Activated T-cell treated with anti-CD3 and anti-CD28 coated beads for 24 hours (primary cell): ENCODE measurements at places on chromosomes 2 and 18.

DNA sequence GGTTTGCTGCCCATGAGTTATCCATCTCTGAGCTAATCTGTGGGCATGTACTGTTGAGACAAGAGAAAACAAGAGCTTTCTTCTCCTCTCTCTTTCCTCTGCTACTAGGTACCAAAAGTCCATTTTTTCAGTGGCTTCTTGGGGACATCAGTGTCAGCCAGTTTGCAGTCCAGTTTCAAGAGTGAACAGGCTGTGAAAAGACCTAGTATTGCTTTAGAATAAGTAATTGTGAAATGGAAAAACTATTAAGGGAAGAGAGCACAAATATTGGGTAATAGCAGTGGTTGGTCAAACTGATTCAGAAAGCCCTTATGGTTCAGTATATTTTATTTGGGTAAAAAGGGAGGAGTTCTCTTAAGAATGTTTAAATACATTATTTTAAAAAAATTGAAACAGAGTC is 33.0 kb upstream of the MEP1B start:
- DNase-seq: no peak

DNA sequence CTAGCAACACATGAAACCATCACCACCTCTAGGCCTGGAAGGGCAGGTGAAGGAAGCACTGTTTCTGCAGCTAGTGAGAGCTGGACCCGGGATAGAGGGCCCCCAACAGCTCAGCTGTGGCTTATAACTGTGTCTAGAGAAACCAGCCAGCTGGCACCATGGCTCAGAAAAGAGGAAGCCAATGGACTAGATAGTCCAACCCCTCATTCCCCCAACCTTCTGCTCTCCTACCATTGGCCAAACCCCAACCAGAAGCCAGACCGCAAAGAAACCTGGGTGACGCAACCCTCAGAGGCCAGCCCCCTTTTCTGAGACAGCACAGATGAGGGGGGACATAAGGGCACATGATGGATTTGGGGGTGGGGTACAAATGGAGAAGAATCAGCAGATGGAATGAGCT is 24.3 kb downstream of the SMYD1 start:
- DNase-seq: no peak

DNA sequence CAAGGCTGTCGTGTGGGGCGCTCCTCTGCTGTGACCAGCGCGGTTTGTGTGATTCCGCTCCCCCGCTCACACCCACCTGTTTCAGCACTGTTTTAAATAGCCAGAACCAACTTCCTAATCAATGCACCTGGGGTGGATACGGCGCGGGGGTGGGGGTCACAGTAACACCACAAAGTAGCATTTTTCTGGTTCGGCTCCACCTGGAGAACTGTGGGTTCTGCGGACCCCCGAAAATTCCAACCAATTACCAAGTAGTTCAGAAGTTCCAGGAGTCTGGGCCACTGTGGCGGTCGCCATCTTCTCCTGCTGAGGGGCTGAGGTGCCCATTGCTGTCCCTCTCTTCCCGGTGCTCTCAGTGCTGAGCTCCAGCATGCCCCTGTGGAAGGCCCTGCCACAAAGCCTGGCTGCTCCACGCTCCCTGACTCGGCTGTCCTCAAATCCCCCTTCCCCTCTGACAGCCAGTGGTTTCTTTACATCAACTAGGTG is 79.4 kb downstream of the GFPT1 start:
- no peak for DNase-seq

DNA sequence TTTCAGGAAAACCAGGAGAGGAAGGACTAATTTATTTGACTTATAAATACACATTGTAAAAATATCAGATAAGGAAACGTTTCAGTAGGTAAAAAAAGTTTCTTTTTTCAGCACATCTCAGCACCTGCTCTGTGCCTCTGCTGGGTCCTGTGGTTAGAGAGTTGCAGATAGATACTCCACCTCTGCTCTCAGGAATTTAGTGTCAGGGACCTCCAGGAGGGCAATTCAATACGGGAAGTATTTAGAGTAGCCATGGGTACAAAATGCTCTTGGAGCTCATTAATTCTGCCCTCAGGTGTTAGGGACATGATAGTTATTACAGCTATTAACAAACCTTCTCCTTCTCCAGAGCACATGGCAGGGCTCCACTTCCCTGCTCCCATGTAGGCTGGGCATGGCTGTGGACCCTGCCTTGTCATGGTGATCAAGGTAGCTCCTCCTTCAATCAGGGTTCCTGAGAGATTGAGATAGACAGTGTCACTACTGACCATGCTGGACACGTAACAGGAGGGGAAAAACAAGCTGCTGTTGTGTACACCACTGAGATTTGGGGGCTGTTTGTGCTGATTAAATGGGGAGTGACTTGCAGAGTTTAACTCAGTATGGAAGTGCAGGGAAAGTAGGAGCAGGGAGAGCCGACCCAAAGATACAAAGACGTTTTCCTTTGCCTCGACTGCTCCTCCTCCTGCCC is 185.6 kb upstream of the COPS8 start:
- no peak for DNase-seq

DNA sequence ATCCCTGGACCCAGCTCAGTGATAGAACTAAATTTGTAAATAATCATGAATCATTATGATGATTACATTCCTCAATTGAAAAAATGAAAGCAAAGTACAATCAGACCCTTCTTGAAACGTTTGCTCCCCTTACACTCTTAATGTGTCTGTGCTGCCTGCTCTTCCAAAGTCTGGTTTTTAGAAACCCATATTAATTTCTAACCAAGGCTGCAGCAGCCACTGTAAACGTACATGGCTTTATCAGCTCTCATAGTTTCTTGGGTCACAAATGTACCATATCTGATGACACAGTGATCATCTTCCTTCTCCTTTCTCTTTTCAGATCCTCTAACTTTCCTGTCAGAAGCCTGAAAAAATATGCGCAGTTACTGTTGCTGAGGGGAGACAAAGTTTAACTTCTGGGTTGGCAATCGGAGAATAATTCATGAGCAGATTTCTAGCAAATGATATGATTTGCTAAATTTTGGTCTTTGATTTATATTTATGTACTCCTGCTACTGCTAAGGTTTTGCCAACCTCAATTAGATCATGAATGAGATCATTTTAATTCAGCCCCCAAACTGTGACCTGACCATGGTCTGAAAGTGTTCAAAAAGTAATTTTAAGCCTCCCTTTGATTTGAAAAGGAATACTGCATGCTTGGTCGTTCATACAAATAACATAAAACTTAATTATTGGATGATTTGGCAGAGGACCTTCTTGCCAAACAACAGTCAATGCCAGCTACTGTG is 12.3 kb downstream of the ZEB2 start:
- no peak for DNase-seq

DNA sequence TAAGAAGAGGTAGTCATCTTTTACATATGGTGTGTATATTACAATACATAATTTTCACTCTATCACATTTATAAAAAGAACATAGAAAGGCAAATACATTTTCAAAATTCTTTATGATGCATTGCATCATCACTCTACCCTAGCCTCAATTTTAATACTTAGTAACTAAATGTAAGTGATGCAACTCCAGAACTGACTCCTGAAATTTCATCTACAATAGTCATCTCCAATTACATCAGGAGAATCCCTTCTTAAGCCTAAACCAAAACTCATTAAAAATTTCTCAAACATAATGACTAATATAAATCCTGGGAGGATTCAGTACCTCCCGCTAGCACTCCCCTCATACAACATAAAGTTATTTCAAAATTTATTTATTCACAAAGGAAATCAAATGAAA is 15.9 kb downstream of the TMX3 start:
- DNase-seq: no peak

GRCh38 chr2:128772671-128773070 is 454.0 kb upstream of the HS6ST1 start:
- no peak for DNase-seq

DNA sequence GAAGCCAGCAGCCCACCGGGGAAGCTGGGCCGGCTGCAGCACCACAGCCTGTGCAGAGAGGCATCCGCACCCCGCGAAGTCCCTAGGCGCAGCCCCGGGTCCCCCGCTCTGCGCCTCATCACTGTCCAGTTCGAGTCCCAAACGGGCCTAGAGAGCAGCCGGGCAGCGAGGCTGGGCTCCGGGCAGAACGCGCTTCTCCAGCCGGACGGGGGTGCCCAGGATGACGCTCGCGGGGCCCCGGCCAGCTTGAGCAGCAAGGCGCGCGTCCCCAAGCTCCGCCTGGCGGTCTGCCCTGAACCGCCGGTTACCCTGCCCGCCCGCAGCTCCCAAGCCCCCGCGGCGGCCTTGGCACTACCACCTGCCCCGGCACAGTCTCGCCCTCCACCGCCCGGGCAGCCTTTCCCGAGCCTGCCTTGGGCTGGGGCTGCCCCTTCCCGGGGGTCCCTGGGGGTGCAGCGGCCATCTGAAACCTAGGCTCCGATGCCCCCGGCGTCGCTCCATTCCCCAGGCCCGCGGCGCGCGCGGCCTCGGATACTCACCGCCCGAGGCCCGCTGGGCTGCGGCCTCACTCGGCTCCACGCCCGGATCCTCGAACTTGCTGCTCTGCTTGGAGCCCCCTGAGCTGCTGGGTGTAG is 591 bp downstream of the SLC16A14 start:
- peak; percentile 11 for DNase-seq

DNA sequence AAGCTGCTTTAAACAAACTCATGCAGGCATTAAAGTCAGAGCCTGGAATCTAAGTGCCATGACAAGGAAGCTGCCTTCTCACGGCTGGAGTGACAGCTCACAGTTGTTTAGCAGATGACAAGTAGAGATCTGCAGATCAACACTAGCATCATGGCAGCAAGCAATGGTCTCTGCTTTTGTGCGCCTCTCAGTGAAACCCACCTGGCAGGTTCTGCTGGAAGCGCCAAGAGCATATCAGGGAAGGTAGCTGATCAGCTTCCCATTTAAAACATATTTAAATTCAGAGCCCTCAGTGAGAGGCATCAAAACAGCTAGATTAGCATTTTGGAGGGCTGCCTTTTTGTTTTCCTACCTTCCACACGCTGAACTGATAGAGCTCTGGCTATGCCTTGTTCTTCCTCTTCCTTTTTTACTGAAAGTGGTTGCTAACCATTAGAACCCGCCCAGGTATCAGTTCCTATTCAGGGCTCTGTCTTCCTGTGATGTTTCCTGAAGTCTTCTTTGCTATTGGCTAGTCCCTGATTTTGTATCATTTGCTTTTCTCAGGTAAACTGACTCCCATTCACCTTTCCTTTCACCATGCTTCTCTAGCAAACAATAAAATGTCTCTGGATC is 70.8 kb downstream of the TMEM200C start:
- no peak for DNase-seq

GRCh38 chr18:74163019-74163660 is 14.8 kb downstream of the TIMM21 start:
- DNase-seq: no peak

GRCh38 chr2:128782411-128783192 is 463.9 kb upstream of the HS6ST1 start:
- DNase-seq: no peak

- no peak for DNase-seq
These were observed 245.9 kb downstream of the METTL4 start for GRCh38 chr18:2325308-2325849.

DNA sequence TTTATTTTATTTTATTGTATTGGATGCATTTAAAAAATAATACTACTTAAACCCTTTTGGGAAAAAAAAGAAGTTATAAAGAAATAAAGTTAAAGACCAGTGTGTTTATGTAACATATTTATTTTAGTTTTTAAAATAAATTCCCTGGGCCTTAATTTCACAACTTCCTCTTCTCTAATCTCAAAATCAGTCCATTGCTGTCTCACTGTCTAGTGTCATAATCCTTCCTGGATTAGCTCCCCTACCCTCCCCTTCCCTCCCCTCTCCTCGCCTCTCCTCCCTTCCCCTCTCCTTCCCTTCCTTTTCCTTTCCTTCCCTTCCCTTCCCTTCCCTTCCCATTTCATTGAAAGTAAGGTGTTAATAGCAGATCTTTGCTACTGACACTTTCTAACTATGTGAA is 40.3 kb upstream of the ZEB2 start:
- DNase-seq: no peak
